ENCODE measurements at places on chromosomes 1 and 21.

DNA sequence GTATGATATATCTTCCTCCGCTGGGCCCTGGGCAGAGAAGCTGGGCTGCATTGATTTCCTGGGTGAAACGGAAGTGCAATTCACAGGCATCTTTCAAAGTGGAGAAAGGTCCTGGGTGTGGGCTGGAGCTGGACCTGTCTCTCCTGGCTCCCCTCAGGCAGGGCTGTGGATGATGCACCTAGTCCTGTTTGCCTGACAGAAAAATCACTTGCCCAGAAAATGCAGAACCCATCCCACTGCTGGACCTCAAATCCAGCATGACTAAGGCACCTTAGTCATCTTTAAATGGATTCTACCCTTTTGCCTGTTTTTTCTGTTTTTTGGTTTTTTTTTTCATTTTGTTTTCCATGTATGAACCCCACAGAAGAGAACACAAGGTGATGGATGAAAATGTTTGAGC, 49.7 kb downstream of the MYSM1 start:
- no peak for DNase-seq

- no peak for DNase-seq
Observed at GRCh38 chr1:8031176-8031785, 5.2 kb upstream of the ERRFI1 start.

GRCh38 chr1:62295921-62296491, 23.2 kb downstream of the KANK4 start:
- no peak for DNase-seq

DNA sequence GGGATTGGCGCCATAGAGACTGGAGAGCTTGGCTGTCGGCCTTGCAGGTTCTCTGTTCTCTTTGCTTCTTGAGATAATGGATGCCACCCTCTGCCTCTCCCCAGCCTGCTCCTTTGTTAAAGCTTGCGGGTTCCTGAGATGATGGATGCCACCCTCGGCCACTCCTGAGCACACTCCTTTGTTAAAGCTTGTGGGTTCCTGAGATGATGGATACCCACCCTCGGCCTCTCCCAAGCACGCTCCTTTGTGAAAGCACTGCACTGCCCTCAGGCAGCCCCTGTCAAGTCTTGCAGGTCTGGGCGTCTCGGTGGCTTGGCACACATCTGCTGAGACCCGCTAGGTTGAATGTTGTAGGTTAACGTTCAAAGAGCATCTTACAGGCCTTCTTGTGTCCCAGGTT, 76.5 kb downstream of the SCCPDH start:
- no peak for DNase-seq

DNA sequence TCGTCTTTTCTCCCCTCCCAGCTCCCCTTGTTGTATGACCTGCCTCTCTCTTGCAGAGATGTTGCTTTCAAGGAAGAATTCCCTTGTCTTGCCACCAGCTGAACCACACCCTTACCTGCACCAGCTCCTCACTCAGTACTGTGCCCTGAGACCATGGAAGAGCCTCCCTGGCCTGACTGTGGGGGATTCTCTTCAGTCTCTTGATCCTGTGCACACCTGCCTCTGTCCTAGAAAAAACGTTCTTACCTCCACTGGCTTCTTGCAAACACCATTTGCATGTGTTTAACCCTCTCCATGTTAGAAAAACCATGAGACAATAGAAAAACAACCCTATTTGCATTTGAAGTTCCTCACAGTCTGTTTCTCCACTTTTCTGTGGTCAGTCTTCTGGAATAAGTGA, 43.3 kb upstream of the FCRL4 start:
- DNase-seq = no peak

DNA sequence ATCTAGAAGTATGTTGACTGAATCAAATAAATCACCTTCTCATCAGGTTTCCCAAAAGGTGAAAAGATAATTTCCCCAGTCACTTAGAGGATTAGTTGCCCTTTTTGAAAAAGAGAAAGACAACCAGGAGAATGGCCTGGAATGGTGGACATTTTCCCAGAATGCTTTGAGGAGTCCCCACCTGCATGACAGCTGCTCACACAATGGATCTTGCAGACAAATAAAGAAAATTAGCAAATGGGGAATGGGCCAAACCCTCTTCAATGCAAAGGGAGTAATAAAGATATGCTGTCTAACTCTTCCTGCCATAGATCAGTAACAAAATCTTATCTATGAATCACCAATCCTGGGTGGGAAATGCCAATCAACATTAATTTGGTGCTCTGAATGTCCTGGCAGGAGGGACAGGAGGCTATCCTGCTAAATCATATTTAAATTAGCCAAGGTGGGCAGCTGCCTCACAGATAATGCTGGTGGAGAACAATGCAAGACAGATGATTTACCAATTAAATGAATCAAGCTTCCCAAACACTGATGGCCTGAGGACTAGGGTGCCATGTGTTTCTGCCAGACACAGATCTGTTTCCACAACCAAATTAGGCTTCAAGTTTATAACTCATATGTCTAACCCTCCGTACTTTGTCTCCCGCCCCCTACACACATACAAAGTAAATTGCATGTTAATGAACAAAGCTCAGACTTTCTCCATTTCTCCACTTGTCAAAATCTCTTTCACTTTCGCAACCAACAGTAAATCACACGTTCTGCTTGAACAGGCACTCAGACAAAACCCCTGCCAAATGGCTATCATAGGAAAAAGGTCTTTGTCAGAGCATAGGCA, 488.0 kb upstream of the PLXNA2 start:
- no peak for DNase-seq

DNA sequence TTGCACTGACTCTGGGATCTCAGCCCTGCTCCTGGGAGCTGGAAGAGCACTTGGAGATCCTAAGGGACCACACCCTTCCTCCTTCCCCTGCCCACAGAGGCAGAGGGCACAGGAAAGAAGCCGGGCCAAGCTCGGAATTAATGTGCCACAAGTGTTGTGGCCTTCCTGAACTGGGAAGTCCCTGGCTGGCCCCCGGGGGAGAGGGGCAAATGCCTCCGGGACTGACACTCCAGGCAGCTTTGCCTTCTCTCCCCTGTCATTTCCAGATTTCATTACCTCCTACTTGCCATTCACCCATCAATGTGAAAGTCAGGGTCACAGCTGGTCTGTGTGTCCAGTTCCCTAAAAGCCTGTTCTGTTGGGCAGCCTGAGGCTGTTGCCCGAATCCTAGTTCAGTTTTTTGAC, 21.7 kb downstream of the SESN2 start:
- DNase-seq = no peak

DNA sequence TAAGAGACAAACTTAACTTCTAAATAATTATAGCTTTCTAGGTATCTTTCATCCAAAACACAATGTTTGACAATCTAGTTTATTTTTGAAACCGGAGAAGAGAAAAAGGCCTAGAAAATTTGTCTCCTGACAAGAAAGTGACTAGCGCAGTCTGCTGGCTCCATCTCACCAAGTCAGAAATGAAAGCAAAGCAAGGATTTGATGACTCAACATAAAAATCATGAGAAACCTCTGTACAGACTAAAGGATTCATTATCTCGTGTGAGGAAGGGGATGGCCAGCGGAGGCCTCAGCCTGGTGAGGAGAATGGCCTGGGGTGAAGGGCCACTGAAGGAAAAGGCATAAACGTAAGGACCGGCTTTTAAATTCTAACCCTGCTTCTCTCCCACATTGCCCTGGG, 20.0 kb upstream of the TSNAX start:
- no peak for DNase-seq

DNA sequence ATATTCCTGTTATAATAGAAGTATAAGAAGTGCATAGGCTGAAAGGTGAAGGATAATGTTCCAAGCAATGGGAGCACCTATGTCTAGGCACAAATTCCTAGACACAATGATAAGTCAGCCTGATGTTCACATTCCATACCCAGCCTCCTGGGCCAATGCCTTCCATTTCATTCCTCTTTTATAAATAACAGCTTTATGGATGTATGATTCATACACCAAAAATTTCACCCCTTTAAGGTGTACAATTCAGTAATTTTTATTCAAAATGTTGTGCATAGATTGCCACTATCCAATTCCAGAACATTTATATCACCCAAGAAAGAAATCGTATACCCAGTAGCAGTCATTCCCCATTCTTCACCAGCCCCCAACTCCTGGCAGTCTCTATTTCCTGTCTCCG, 118.8 kb downstream of the BRINP2 start:
- DNase-seq = no peak

- DNase-seq = no peak
Observed at GRCh38 chr1:233664253-233664652, 50.3 kb downstream of the KCNK1 start.

DNA sequence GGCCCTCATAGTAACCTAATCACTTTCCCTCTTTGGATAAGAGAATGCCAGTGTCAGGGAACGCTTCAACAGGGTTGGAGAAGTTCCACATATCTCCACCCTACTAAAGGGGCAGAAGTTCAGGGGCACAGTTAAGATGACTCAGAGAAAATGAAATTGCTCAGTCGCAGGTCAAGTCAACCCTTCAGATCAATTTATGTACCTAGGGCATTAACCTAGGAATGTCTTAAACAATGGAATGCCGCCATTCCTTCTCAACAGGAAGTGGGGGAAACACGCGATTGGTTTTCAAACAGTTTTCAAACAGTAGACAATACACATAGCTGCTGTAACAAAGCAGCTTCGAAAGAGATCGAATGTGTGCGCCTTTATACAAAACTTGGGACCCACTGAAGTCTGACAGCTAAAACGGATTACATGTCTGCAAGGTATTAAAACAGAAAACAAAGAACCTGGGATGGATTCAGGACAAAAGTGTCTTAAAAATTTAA, 897 bp downstream of the SLC25A24 start:
- DNase-seq = peak; percentile 27

DNA sequence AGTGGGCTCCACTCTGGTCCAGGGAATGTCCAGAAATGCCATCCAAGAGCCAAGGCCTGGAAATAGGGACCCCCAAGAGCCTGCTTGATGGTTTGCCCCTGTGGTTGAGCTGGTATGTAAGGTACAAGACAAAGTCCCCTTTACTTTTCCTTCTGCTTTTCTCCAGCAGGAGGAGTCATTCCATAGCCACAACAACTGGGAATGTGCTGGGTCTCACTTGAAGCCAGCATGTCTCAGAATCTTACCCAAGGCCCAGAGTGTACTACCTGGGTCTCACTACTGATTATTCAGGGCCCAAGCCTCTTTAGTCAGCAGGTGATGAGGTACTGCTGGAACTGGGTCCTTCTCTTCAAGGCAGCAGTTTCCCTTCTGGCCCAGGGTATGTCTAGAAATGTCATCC, 62.1 kb upstream of the CD55 start:
- DNase-seq = peak; percentile 65

GRCh38 chr21:42455754-42456440, 40.1 kb downstream of the RSPH1 start:
- no peak for DNase-seq

- no peak for DNase-seq
Observed at GRCh38 chr1:18148461-18148860, 40.9 kb downstream of the IGSF21 start.

- no peak for DNase-seq
Observed at GRCh38 chr21:45022348-45022675, 52.1 kb upstream of the ADARB1 start.

DNA sequence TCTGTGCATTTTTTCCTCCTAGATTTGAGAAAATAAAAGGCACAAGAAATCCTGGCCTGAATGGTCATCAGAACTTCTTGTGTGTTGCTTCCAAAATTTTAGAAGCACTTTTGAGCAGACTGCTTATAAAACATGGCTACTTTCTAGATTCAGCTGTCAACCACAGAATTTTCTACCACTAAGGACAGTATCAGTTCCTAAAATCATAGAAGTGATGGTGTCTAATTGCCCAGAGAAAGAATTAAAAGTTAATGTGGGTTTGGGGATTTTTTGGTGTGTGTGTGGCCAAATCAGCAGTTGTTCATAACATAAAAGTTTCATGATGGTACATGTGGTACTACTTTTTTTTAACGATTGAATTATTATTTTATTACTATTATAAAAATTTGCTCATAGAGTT, 171.4 kb upstream of the SNX7 start:
- DNase-seq = no peak

GRCh38 chr1:57165546-57165945, 199.7 kb upstream of the C8B start:
- DNase-seq = no peak

DNA sequence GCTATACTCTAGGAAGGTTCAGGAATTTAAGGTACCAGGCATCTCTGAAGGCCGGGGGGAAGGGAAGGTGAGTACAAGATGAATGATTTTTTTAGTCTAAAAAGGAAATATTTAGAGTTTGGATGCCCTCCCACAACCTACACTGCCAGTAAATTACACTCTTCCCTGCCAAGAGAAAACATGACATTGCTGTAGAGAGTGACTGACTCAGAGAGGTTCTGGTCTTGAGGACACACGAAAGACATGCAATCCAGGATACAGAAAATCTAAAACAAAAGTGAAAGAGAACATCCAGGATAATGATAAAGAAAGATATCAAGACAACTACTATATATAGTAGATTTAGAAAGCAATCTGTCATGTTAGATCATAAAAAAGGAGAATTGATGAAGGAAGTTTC, 200.5 kb downstream of the TYW3 start:
- no peak for DNase-seq

DNA sequence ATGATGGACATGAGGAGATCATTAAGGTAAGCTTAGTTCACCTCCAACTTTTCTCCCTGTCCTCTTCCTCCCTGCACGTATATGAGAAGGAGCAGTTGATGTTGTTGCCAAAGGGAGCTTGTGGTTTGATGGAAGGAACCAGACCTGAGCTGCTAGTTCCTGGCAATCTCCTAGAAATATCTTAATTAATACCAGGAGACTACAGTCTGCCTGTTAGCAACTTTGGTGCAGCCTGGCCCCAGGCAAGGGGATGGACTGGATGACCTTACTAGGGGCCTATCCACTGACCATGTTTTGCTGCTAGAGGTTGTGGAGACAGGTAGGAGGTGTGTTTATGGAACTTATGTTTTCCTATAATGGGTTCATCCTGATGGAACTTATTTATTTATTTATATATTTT, 22.6 kb downstream of the TUFT1 start:
- no peak for DNase-seq

- no peak for DNase-seq
Observed at GRCh38 chr1:211885747-211886522, 55.4 kb upstream of the LPGAT1 start.

GRCh38 chr1:111834956-111835355, 79.3 kb downstream of the DDX20 start:
- DNase-seq = no peak

DNA sequence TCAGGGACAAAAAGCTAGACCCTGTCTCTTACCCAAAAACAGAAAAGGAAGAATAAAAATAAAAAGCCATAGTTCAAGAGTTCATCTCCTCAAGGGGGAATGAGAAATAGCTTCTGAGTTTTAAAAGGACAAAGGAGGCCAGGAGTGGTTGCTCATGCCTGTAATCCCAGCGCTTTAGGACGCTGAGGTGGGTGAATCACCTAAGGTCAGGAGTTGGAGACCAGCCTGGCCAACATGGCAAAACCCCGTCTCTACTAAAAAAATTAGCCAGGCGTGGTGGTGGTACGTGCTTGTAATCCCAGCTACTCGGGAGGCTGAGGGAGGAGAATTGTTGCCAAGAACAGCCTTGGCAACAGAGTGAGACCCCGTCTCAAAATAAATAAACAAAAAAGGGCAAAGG, 38.6 kb upstream of the CPLANE2 start:
- no peak for DNase-seq

- DNase-seq = no peak
Observed at GRCh38 chr1:195939844-195940243, 668.4 kb downstream of the KCNT2 start.

Data from glomerular endothelial cell (primary cell).